ENCODE measurements at places on chromosomes 5 and 9.

- no peak for DNase-seq
Measured at GRCh38 chr9:76718166-76718565, 46.1 kb upstream of the PCA3 start.

DNA sequence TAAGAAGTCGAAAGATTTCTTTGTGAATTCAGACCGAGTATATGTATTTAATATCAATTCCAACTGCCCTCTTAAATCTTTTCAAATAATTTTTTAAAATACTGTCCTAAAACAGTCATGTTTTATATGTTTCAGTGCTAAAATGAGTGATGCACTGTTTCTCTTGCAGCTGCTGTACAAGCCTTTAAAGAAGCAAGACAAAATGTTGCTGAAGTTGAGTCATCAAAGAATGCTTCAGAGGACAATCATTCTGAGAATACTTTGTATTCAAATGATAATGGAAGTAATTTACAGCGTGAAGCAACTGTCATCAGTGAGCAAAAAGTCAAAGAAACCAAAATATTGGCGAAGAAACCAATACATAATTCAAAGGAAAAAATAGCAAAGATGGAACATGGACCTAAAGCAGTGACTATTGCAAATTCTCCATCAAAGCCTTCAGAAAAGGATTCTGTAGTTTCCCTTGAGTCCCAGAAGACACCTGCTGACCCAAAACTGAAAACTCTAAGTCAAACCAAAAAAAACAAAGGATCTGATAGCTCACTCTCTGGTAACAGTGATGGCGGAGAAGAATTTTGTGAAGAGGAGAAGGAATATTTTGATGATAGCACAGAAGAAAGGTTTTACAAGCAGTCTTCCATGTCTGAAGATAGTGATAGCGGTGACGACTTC, 58.0 kb downstream of the LOX start:
- DNase-seq = no peak

DNA sequence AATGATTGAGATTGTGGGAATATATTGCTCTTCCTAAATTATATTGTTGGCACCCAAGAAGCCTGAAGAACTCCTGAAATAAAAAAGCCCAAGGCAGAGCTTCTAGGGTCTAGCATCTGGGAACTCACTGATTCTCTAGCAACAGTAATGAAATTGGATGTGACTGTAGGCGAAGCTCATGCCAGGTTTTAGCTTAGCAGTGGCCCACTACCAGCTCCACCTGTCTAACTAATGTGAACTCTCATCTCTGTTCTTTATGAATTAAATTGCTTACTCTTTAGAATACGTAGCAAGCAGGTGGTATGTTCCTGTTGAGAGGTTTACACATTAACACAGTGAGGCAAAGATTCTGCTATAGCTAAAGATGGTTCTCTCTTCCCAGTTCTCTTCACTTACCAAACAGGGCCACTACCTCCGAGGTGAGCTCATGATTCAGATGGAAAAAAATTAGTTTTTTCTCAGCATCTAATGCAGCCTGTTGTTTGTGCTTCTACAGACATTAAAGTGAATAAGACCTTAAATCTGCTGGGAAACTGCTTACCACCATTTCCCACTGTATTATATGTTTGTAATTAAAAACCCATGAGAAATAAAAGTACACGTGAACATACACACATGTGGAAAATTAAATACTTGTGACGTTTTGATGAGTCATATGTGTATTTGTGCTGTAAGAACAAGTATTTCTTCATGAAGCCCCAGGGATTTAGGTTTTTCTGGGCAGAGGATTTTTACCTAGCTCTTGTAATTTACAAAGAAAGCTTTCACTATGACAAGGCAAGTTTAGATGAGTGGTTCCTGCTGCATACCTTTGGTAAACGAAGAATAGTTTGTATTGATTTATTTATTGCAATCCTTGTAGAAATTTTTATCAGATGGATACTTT, 360.1 kb downstream of the KDM4C start:
- DNase-seq = no peak

DNA sequence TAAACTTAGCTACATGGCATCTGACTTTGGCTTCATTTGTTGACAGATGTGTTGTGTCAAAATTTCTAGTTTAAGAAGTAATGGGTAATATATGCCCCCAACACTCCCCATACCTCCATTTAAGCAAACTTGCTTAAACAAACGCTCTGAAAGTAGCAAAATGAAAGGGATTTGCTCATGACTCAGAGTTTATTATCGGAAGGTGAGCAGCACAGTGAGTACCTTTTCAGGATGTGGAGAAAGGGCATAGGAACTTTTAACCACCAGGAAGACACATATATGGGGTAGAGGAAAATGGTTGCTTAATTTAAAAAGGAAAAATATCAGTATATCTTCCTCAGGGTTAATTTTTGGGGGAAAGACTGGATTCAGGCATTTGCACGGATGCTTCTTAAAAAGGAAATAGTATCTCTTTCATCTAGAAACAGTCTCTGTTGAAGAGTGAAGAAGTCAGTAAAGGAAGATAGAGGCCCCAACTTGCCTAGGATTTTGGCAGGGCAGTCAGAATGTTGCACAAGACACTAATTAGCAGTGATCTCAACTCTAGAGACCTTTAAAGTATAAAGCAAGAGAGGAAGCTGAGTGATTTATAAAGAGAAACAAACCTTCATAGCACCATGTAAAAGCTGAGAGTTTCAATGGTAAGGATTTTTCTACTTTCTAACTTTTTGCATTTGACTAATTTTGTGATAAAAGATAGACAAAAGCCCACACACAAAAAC, 155.1 kb downstream of the TRIO start:
- no peak for DNase-seq
